ENCODE measurements at places on chromosomes 6 and 20.

- DNase-seq: no peak
Observed at GRCh38 chr6:45845567-45845966, 170.1 kb downstream of the CLIC5 start.

- no peak for DNase-seq
Observed at GRCh38 chr6:152571089-152571488, 66.1 kb downstream of the SYNE1 start.

DNA sequence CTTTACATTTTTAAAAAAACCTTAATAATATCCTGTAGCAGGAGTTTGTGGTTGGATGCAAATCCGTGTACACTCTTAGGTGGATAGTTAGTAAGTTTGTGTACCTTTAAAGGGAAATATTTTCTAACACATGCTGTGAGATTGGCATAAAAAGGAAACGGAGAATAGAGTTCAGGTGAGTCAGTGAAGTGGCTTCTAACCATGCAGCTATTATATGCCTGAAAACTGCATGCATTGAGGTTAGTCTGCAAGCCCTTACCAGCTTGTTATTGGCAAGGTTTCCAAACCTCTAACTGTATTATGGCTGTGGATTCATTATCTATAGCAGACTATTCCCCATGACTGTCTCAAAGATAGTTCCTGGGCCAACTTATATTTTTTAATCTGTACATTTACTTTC, 420.6 kb upstream of the MMS22L start:
- no peak for DNase-seq

GRCh38 chr6:25590986-25591385, 61.0 kb upstream of the SCGN start:
- DNase-seq: no peak

DNA sequence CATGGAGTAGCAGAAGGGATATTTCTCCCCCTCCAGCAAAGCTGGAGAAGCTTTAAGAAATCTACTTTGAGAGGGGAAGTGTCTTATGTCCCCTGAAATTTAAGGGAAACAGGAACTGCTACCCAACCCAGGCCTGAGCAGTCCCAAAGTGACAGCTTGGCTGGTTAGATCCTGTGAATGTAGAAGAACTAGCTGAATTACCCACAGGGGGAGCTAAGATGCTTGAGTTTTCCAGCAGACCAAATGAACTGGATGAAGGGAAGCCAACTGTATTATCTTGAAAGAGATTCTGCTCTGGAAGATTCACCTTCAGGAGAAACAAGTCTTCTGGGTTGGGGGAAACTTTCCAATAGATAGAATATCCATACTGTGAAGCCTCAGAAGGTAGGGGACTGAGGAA, 303.3 kb upstream of the MMS22L start:
- no peak for DNase-seq

- DNase-seq: peak; percentile 34
Observed at GRCh38 chr6:99736302-99736701, 129.7 kb downstream of the PRDM13 start.

DNA sequence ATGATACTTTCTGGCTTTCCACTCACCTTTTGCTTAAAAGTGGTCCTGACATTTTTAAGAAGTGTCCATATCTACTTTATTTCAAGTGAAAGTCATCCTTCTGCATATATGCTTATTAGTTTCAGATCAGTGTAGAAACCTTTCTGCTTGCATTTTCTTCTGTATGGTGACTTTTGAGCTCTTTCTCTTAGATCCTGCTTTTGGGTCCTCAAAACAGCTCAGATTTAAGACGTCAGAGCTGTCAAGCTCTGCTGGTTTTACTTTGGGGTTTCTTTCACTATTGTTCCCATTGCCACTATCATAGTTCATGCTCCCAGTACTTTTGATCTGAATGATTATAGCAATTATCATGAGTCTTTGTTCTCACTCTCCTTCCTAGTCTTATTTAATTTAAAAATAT, 41.7 kb downstream of the BCKDHB start:
- DNase-seq: no peak

GRCh38 chr20:18304618-18305017, 16.3 kb downstream of the ZNF133 start:
- DNase-seq: no peak

DNA sequence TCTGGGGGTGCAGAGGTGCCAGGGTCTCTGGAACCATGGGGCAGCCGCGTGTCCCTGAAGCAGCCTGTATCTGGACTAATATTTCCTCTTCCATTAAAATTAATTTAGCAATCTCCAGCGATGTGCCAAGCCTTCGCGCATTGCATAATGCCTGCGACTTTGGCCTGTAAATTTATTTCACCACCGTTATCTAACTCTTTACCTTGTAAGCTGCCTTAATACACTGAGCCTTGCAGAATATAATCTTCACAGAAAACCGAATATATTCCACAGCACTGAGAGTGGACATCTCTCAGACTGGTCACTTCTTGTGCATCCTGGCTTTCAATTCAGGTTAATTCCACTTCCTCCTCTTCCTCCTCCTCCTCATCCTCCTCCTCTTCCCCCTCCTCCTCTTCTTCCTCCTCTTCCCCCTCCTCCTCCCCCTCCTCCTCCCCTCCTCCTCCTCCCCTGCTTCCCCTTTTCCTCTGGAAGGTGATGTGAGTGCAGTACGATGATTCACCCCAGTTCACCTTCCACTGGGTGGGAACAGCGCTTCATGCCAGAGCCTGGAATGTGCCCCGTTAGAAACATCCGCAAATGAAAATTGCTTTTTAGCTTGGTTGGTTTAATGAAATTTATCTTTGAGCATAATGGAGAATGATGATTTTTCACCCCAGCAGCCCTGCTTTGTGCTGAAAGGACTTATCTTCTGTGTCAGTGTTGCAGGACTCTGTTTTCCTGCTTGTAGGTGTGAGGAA, 101.4 kb downstream of the CDH4 start:
- DNase-seq: no peak

GRCh38 chr6:38261626-38262025, 378.1 kb downstream of the BTBD9 start:
- DNase-seq: no peak

- DNase-seq: no peak
Observed at GRCh38 chr6:75285283-75285639, 669 bp upstream of the TMEM30A start.

- no peak for DNase-seq
Observed at GRCh38 chr6:11534561-11534960, 3.0 kb upstream of the TMEM170B start.

DNA sequence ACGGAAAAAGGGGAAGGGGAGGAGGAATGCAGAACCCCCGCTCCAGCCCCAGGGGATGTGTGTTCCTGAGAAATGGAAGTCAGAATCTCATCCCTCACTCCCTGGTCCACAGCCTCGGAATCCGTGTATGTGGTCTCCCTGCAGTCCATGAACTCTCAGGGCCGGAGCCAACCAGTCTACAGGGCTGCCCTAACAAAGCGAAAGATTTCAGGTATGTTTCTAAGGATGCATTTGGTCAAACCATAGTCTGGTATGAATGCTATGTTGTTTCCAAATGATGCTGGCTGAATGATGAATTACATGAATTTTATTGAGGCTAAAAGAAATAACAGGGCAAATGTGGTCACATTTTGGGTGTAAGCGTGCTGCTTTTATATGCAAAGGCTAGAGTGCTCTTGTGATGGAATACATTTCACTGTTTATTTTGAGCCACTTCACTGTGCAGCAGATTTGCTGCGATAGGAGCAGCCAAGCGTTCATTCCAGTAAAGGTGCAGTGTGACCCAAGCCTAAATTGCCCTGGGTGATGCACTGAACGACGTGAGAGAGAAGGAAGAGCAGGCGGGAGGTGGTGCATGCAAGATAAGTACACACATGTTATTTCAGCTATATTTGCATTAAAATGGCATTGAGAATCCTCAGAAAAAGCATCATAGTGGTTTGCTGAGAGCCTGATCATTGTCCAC, 52.4 kb downstream of the FNDC1 start:
- DNase-seq: no peak

DNA sequence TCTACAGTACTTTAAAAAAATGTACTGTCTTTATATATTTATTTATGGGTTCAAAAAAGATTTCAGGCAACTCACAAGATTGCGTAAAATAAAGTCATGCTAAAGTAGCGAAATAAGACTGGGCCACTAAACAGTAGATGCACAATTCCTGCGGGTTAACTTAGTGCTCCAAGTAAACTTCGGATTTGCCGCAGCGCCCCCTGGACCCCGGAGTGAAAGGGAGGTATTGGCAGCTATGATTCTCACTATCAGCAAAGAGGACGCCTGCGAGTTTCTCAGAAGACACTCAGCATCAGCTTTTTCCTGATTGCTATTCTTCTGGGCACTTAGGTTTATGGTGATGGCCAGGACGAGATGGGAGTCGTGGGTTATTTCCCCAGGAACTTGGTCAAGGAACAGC, 1.4 kb downstream of the OTOR start:
- DNase-seq: no peak

- DNase-seq: no peak
Observed at GRCh38 chr6:148367411-148368024, 24.9 kb downstream of the SASH1 start.

DNA sequence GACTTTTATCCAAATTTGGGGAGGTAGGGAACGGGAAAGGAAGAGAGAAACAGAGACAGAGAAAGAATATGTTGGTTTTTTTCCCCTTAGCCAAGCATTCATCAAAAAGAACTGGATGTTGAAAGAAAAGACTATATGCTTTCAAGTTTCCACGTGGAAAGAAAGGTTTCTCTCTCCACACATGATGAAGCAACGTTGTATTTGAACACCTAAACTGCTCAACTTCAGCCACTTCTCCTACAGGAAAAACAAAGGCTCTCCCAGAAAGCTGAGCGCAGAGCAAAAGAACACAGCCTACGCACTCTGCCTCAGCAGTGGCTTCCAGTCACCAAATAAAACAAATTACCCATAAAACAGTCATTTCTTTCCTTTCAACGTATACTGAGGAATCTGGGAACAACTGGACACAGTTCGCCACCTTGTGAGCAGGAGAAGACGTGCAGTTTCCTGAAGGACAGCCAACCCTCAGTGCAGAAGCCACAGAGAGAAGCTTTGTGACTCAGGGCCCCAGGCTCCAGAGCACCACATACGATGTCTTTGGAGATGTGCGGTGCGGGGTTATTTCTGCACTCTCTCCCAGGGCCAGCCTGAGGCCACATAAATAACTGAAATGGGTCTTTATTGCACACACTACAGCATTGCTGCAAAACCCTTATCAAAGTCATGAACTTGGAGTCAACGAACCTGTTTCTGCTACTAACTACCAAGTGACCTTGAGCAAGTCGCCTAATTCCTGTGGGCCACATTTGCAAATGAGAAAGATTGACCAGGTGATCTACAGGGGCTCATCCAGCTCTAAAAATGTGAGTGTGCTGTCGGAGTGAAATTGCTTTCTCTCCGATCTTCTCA, 10.1 kb downstream of the IL17F start:
- DNase-seq: no peak

DNA sequence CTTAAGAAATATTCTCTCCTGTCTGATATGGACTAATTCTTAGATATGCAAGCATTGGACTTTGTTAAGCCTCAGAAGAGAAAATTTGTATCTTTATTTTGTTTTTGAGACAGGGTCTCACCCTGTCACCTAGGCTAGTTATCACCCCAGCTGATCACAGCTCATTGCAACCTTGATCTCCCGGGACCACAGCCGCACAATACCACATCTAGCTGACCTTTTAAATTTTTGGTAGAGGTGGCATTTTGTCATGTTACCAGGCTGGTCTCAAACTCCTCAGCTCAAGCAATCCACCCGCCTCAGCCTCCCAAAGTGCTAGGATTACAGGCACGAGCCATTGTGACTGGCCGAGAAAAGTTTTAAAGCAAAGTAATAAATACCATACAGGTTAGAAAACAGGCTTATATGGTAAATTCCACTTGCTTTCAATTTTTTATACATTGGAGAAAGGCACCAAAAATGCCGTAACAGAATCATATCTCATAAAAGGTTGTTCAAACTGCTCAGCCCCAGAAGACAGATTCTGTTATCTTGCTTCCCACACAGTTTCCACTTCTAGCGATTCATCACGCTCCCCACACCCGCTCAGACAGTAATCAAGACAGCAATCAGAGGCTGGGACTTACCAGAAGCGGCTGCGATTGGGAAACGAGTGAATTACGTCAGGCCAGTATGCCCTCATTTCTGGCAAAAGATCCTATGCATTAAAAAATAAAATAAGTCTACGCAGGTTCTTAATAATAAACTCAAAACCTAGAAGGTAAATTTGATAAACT, 13.8 kb downstream of the RNASET2 start:
- no peak for DNase-seq

GRCh38 chr6:16511723-16512489, 249.4 kb downstream of the ATXN1 start:
- DNase-seq: no peak

GRCh38 chr6:107116328-107116892, 1.1 kb upstream of the BEND3 start:
- peak; percentile 27 for DNase-seq

DNA sequence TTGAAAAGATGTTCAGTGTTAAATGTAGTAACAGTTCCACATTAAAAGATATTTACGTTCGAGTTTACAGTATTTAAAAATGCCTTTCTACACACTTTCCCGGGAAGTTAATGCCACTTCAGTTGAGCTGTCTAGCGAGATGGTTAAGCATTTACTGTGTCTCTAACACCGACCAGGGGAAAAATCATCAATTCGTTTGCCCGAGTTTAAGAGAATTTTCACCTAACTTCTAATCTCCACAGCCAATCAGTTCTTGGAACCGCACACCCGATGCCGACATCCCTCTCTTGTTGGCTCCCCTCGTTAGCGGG, 58.2 kb downstream of the FAM217A start:
- no peak for DNase-seq

DNA sequence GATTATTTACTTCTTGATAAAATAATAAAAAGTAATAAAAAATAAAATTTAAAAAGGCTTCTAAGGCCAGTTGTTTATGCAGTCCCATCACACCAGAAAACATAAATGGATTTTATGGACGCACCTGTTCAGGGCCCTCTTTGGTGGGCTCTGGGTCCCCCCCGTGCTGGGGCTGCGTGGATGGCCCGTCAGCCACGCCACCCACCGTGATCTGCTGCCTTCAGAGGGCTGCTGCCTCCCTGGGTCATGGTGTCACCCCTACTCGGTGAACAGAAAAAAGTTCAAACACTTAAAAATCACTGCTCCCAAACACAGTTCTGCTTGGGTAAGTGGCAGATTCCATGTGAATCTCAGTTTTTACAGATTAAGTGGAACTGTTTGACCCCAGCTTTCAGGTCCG, 447.6 kb upstream of the AGPAT4 start:
- DNase-seq: no peak

GRCh38 chr6:146408583-146408982, 135.1 kb upstream of the RAB32 start:
- DNase-seq: no peak

Data from NCI-H1436 treated with DMSO at 0.1 percent for 48 hours (cell line).